ENCODE measurements at places on chromosomes 3 and 15. TPM values are rescaled to one million over a fixed set of nuclear protein-coding genes. Genes with fewer than 3 reads are reported as not detected.

IL20RB gene
- 0.53 TPM for total RNA-seq

NANOGP8 gene
- not detected for total RNA-seq

GXYLT2 gene
- 49.7 TPM for total RNA-seq

ANKRD63 gene
- not detected for total RNA-seq

FOXB1 gene
- total RNA-seq: not detected

Measured in smooth muscle cell of the coronary artery (primary cell).